ENCODE measurements at places on chromosomes 12 and 14. TPM values are rescaled to one million over a fixed set of nuclear protein-coding genes. Genes with fewer than 3 reads are reported as not detected.
A peak's percentile ranks its signal among the peaks of the same experiment; 100 is the strongest.

Gene ZNF219
- total RNA-seq: 15.6 TPM

Gene MYH6
- total RNA-seq: not detected

Gene SRP54
- total RNA-seq: 33.9 TPM

Gene FSCB
- not detected for total RNA-seq

Gene EIF2S3B
- total RNA-seq: 0.55 TPM

Gene CATSPERB
- 17.0 TPM for total RNA-seq

GRCh38 chr14:89626233-89626806 is 209.3 kb upstream of the FOXN3 start:
- DNase-seq: no peak
- H3K36me3 ChIP-seq: no peaks in the 10 kb centered on the region
- no peaks in the 10 kb centered on the region for H3K4me1 ChIP-seq

DNA sequence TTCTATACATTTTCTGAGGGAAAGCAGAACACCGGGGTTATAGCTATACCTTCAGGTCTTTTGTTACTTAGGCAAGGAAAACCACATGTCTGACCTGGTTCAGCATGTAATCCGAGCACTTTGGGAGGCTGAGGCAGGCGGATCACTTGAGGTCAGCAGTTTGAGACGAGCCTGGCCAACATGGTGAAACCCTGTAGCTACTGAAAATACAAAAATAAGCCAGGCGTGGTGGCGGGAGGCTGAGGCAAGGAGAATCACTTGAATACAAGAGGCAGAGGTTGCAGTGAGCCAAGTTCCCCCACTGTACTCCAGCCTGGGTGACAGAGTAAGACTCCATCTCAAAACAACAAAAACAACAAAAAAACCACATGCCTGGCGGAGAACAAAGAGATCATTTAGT is 177.6 kb downstream of the ACSS3 start:
- no peak for DNase-seq
- H3K27me3 ChIP-seq: no peaks in the 10 kb centered on the region
- no peaks in the 10 kb centered on the region for H3K36me3 ChIP-seq
- H3K4me3 ChIP-seq: no peak overlapping the region
- H3K27ac ChIP-seq: no peak overlapping the region

DNA sequence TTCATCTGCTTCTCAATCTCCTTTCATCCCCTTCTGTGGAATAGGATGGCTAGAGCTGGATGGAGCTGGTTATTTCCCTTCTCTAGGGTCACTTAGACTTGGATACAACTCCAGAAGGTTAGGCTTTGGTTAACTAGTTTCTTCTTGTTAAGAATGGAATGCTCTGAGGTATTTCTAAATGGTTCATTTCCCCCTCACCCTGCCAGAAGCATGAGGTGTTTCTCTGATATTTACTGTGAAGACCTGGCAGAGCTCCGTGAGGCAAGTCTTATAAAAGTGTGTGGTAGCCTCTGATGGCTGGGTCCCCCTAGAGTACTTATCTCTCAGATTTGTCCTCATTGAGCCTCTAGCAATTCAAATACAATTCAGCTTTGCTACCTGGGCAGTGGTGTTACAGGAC is 207.9 kb downstream of the SLC16A7 start:
- no peak overlapping the region for H3K4me3 ChIP-seq
- H3K36me3 ChIP-seq: no peaks in the 10 kb centered on the region
- no peaks in the 10 kb centered on the region for H3K27me3 ChIP-seq
- DNase-seq: no peak
- H3K27ac ChIP-seq: no peak overlapping the region
- no peaks in the 10 kb centered on the region for H3K4me1 ChIP-seq

DNA sequence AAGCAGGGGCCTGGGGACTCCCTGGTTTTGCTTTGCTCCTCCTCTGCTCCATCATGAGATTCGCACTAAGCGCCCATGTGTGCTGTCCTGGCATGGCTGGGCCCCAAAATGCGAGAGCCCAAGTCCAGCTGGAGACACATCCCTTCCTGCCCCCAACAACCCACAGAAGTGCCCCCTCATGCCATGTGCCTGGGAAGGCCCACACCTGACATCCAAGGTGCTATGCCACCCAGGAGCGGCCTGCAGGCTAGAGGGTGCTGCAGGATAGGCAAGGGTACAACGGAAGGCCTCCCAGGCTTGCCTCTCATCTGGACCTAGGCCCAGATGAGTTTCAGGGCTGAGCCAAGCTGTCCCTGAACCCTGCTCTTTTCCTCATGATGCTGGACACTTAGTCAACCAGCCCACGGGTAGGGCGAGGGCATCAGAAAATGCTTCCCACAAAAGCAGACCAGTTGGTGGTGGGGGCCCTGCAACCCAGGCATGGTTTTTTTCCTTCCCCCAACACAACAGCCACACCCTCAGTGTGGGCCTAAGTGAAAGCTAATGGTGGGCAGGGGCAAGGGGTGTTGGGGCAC is 13.2 kb upstream of the KRT80 start:
- peaks cover 14% of the 10 kb centered on the region for H3K4me1 ChIP-seq
- no peaks in the 10 kb centered on the region for H3K36me3 ChIP-seq
- no peaks in the 10 kb centered on the region for H3K27me3 ChIP-seq
- peak; percentile 48 for DNase-seq
- no peak overlapping the region for H3K4me3 ChIP-seq
- H3K27ac ChIP-seq: no peak overlapping the region

- H3K27me3 ChIP-seq: no peaks in the 10 kb centered on the region
- no peaks in the 10 kb centered on the region for H3K36me3 ChIP-seq
- DNase-seq: no peak
- H3K4me1 ChIP-seq: no peaks in the 10 kb centered on the region
Observed at GRCh38 chr14:38442208-38442607, 186.3 kb upstream of the CLEC14A start.

- H3K4me1 ChIP-seq: no peaks in the 10 kb centered on the region
- no peak overlapping the region for H3K27ac ChIP-seq
- DNase-seq: no peak
- no peak overlapping the region for H3K4me3 ChIP-seq
- no peaks in the 10 kb centered on the region for H3K27me3 ChIP-seq
- H3K36me3 ChIP-seq: no peaks in the 10 kb centered on the region
Observed at GRCh38 chr14:82642425-82642824, 1108.8 kb upstream of the SEL1L start.

- H3K36me3 ChIP-seq: no peaks in the 10 kb centered on the region
- H3K27ac ChIP-seq: peak within 1 kb of the TSS; percentile 56
- H3K4me1 ChIP-seq: peaks cover 28% of the 10 kb centered on the region
- no peaks in the 10 kb centered on the region for H3K27me3 ChIP-seq
Observed at GRCh38 chr14:103522649-103523574, at the start of gene CKB. TSS of gene CKB (minus strand) at chr14:103522830. CDS start at chr14:103522493, 337 bp downstream.

DNA sequence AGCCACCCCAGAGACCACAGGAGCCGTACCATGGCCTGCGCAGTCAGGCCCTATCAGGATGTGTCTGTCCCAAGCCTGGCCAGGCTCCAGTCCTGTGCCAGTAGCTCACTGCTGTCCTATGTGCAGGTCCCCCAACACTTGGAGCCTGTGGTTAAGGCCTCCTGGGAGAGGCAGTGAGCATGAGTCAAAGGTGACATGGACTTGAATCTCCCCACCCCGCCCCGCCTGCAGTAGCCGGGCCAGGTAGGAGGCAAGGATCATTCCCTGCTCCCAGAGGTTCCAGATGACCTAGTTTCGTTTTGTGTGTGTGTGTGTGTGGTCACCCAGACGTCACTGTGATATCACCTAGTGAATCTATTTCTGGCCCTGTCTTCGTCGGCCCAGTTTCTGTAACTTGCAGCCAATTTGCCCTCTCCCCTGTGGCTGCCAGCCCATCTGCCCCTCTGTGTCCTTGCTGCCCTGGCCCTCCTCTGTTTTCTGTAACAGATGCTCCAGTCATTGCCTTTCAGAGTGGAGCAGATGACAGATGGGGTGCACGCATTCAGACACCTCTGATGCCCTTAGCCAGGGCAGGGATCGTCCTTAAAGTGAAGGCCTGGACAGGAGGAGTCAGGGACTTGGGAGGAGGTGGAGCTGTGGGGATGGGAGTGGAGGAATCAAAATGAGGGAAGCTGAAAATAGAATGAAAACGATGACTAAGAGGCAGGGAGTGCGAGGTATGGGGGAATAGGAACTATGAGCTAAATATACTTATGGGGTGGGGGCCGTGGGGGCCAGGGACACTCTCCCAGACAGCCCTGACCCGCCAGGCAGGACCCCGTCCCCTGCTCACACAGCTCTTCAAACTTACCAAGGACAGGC is 37.4 kb downstream of the SLC6A12 start:
- H3K36me3 ChIP-seq: no peaks in the 10 kb centered on the region
- no peak overlapping the region for H3K27ac ChIP-seq
- no peaks in the 10 kb centered on the region for H3K4me1 ChIP-seq
- no peaks in the 10 kb centered on the region for H3K27me3 ChIP-seq

GRCh38 chr14:76581592-76581991 is 179.7 kb upstream of the VASH1 start:
- no peak overlapping the region for H3K27ac ChIP-seq
- no peaks in the 10 kb centered on the region for H3K27me3 ChIP-seq
- no peaks in the 10 kb centered on the region for H3K36me3 ChIP-seq
- no peak overlapping the region for H3K4me3 ChIP-seq
- no peaks in the 10 kb centered on the region for H3K4me1 ChIP-seq

DNA sequence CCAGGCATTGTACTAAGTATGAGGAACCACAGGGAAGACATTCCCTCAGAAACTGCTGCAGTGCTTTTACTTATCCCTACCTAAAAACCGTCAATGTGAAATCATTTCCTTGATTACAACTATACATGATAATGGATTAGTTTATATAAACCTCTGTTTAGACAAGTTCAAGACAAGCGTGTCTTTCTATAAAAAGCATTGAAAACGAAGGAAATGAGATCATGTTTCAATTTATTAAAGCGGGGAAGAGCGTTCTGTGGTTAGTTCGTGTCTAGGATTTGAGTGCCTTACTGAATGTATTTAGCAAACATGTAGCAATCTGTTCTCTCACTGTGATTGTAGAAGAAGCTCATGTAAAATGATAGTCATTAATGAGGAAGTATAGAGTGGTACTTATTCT is 37.5 kb downstream of the GALC start:
- no peaks in the 10 kb centered on the region for H3K36me3 ChIP-seq
- no peaks in the 10 kb centered on the region for H3K4me1 ChIP-seq
- no peak for DNase-seq

GRCh38 chr12:41943671-41944070 is 201.0 kb downstream of the GXYLT1 start:
- no peak overlapping the region for H3K27ac ChIP-seq
- H3K27me3 ChIP-seq: no peaks in the 10 kb centered on the region
- no peak overlapping the region for H3K4me3 ChIP-seq

GRCh38 chr12:7130701-7131501 is 730 bp downstream of the CLSTN3 start:
- DNase-seq: peak; percentile 72
- peak overlapping the region; percentile 73 for H3K4me3 ChIP-seq
- no peaks in the 10 kb centered on the region for H3K36me3 ChIP-seq
- H3K27ac ChIP-seq: peak overlapping the region; percentile 73

DNA sequence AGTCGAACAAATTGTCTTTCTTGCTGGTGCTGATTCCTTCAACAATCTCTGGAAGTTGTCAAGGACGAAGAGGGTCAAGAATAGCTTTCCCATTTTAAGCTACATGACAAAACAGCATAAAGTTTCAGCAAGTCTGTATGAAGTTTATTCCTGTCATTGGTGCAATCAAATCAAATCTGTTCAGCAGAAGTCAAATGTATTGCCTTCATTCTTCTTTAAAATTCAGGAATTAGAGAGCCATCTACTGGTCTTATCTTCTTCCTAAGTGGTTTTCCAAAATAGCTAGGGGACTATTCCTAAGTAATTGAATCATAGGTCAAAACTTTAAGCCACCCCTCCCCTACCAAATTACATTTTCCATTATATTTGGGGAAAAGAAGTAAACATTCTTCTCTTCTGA is 990.2 kb downstream of the GALC start:
- DNase-seq: no peak
- no peaks in the 10 kb centered on the region for H3K27me3 ChIP-seq
- H3K4me3 ChIP-seq: no peak overlapping the region
- H3K4me1 ChIP-seq: no peaks in the 10 kb centered on the region
- H3K27ac ChIP-seq: no peak overlapping the region

GRCh38 chr12:123442774-123443173 is 6.3 kb upstream of the RILPL2 start:
- no peak overlapping the region for H3K4me3 ChIP-seq
- DNase-seq: no peak
- no peaks in the 10 kb centered on the region for H3K27me3 ChIP-seq

- no peak overlapping the region for H3K4me3 ChIP-seq
- H3K27ac ChIP-seq: no peak overlapping the region
- no peaks in the 10 kb centered on the region for H3K27me3 ChIP-seq
- no peaks in the 10 kb centered on the region for H3K4me1 ChIP-seq
Observed at GRCh38 chr14:61385002-61385685, 63.8 kb downstream of the PRKCH start.

- H3K27me3 ChIP-seq: no peaks in the 10 kb centered on the region
- H3K36me3 ChIP-seq: no peaks in the 10 kb centered on the region
- DNase-seq: no peak
- no peak overlapping the region for H3K4me3 ChIP-seq
Observed at GRCh38 chr12:71397433-71397954, 42.1 kb upstream of the LGR5 start.

- DNase-seq: no peak
- H3K27me3 ChIP-seq: no peaks in the 10 kb centered on the region
- no peak overlapping the region for H3K4me3 ChIP-seq
- H3K36me3 ChIP-seq: no peaks in the 10 kb centered on the region
Observed at GRCh38 chr12:25792031-25792430, 166.5 kb upstream of the RASSF8 start.

GRCh38 chr12:106248312-106248845 is 559 bp upstream of the CKAP4 start:
- no peaks in the 10 kb centered on the region for H3K36me3 ChIP-seq
- peak overlapping the region; percentile 90 for H3K27ac ChIP-seq
- peaks cover 24% of the 10 kb centered on the region for H3K4me1 ChIP-seq
- DNase-seq: peak; percentile 61
- no peaks in the 10 kb centered on the region for H3K27me3 ChIP-seq

DNA sequence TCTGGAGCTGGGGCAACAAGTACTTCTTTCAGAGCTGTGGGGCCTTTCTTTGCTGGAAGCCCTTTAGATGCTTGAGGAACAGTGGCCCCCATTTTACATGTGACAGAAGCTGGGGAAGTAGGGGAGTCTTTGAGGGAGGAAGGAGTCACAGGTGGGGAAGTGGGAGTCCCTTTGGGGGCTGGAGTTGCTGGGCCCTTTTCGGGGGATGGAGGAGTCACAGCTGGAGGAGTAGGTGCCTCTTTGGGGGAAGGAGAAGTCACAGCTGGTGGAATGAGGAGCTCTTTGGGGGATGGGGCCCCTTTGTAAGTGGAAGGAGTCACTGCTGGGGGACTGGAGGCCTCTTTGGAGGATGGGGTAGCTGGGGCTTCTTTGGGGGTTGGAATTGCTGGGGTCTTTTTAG is 8.6 kb downstream of the NACA start:
- no peak overlapping the region for H3K27ac ChIP-seq
- peaks cover 18% of the 10 kb centered on the region for H3K4me1 ChIP-seq
- H3K4me3 ChIP-seq: no peak overlapping the region

GRCh38 chr14:79554816-79555215 is 656.5 kb downstream of the DIO2 start:
- no peaks in the 10 kb centered on the region for H3K27me3 ChIP-seq
- no peaks in the 10 kb centered on the region for H3K36me3 ChIP-seq
- no peak overlapping the region for H3K27ac ChIP-seq

GRCh38 chr14:87630846-87631245 is 362.1 kb downstream of the GALC start:
- H3K27me3 ChIP-seq: no peaks in the 10 kb centered on the region
- no peak overlapping the region for H3K4me3 ChIP-seq
- no peaks in the 10 kb centered on the region for H3K36me3 ChIP-seq
- H3K27ac ChIP-seq: no peak overlapping the region

All from pancreas (tissue), 10 donors.